Mononuclear cell (primary cell): ENCODE measurements at places on chromosomes 7 and 10. TPM values are rescaled to one million over a fixed set of nuclear protein-coding genes. Genes with fewer than 3 reads are reported as not detected.

Gene PTF1A
- total RNA-seq, result not detected

Gene FAM25C
- total RNA-seq, result not detected

Gene HOXA9
- 0.52 TPM for total RNA-seq

Gene CCDC3
- 0.21 TPM for total RNA-seq

Gene ZNF467
- 6.8 TPM for total RNA-seq

Gene UCN3
- not detected for total RNA-seq

Gene CHST15
- 23.9 TPM for total RNA-seq
